Retinal pigment epithelial cell (primary cell): ENCODE measurements at places on chromosomes 3 and 15.

DNA sequence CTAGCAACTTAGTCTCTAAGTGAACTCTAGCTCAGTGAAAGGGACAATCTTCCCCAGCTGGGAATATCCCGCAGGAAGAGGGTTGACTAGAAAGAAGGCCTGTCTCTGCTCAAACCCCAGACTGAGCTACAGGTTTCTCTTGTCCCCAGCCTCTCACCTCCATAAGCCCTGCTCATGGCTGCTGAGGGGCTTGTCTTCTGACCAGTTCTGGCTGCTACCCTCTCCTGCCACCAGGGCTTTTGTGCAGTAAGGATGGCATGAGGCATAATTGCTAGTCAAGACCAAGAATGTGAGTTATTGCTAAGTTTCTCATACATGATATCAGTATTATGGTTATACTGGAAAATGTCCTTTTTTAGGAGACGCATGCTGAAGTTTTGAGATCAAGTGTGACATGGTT is 21.3 kb downstream of the WDR53 start:
- DNase-seq, result no peak

DNA sequence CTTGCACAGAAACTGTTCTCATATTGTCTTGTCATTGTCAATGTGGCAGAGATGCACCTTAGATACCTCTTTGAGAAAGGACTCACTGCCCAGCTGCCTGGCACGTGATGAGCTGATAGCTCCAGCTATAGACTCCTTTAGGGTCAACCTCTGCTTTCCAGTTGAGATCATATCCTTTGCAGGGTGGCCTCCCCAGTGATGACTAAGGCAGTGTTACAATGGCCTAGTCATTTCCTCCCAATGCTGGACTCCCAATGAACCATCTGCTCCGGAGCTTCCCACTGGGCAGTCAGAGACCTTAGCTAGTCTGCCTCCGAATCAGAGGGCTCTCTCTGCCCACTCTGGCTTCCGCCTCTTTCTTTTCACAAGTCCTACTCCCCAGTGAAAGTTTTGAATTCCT is 79.5 kb downstream of the CHRD start:
- no peak for DNase-seq

DNA sequence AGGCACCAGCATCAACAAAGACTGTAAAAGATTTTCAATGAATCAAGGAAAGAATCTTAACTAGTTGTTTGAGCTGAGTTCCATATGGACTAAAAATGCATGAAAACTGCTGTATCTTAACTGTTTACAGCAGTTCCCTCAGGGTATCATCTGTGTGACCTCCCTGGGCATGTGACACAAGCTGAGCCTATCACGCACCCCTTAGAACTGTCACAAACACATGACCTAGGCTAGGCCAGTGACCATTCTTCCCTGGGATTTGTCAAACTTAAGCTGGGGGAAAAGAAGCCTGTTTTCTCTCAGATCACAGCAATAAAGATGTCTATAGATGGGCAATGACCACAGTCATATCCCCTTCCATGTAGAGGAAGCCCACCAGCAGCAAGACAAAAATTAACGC is 35.7 kb downstream of the IGF2BP2 start:
- no peak for DNase-seq

DNA sequence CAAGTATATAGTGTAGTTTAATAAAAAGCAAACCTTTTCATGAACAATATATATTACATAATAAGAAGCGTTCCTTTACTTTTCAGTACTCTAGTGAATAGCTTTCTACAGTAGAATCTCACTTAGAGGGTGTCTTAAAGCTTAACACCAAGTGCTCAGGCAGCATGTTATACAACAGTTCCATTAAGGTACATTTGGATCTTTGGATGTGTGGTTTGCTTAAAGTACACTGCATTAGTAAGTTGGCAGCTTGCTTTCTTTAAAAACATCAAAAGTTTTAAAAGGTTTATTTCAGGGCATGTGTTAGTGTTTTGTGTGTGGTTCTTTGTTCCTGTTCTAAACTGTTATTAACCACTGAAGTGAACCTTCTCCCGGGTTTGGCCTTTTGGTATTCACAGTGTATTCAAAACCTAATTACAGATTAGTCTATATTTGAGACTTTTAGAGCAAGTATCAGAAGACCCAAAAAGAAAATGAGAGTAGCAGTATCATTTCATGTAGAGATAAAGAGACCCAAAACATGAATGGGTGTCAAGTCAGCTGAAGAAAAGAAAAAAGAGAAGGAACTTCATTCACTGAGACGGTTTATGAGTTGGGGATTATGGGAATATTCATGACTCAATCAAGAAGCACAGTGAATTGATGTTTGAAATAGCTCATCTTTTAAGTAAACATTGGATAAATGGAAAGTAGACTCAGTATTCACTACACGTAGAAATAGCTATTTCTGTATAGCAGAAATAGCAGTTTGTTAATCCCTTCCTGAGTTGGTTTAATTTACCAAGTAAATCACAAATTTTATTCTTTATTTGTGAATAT is 93.9 kb downstream of the OPA1 start:
- DNase-seq, result no peak

DNA sequence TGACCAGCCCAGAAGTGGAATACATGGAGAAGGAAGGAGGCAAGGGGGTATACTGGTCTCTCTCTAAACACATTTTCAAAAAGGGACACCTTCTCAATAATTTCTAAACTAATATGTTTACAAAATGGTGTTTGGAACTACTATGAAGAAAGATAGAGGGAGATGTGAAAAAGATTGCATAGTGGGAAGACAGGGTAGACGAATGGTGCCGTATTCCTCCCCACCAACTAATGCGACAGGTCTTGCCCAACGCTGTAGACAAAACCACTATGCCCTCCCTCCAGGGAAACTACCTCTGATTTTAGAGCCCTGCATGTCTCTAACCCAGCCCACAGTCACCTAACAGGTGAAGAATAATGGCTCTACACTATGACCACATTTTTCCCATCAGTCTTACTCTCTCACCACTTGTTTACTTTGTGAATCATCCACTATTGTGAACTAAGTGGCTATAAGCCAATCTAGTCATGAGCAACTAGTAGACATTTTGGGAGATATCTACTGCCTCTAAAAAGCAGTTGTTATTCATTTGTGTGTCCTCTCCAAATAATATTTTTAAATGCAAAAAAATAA is 108.2 kb upstream of the UBE2E2 start:
- DNase-seq, result no peak
